Thymus (tissue), 14 donors: ENCODE measurements at places on chromosomes 7 and 10.

DNA sequence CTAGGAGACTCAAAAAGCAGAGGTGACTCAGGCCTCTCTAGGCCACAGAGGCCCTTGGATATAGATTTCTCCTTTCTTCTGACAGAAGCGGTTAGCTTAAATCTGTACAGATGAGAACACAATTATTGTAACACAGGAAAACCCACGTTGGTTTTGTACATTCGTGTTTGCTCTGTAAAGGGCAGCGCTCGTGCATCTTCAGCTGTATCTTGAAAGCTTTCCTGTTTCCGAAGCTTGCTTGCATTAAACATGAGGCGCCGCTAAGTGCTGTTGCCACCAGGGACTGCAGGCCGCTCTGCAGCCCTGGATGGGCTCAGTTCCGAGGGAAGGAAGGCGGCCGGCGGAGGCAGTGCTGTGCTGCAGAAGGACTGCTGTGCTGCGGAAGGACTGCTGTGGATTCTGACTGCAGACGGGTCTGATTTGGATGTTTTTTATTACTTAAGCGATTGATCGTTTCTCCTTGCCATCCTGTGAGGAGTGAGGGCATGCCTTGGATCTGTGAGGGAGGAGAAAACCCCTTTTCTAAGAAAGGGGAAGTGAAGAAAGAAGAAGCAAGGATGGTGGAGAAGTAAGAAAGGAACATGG lies 53.3 kb downstream of the FHIP2A start:
- no peak overlapping the region for H3K4me3 ChIP-seq
- no peak overlapping the region for H3K27ac ChIP-seq
- H3K27me3 ChIP-seq, result peaks cover 10% of the 10 kb centered on the region
- peaks cover 5% of the 10 kb centered on the region for H3K4me1 ChIP-seq

DNA sequence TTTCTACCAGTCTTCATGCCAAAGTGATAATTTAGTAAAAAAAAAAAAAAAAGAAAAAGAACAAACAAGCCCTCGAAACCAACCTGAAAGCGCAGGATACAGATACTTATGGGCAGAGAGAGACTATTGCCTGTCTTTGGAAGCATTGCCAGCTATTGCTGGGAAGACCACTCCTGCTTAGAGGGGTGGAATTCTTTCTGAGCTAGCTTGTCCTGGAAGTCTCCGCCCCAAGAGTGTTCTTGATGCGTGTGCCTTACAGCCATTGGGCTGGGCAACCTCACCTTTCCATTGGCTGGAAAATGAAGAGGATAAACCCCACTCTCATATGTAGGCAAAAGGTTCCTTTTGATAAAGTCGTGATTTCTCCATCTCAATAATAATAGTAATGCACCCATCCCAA lies 19.9 kb upstream of the INSYN2A start:
- no peaks in the 10 kb centered on the region for H3K27me3 ChIP-seq
- H3K36me3 ChIP-seq, result no peaks in the 10 kb centered on the region
- H3K27ac ChIP-seq, result no peak overlapping the region
- H3K4me1 ChIP-seq, result no peaks in the 10 kb centered on the region
- H3K4me3 ChIP-seq, result no peak overlapping the region

GRCh38 chr10:62384057-62384446 lies 9.9 kb downstream of the ZNF365 start:
- H3K27me3 ChIP-seq, result no peaks in the 10 kb centered on the region
- no peak overlapping the region for H3K27ac ChIP-seq
- H3K36me3 ChIP-seq, result no peaks in the 10 kb centered on the region
- H3K4me1 ChIP-seq, result no peaks in the 10 kb centered on the region

- no peak overlapping the region for H3K27ac ChIP-seq
- no peaks in the 10 kb centered on the region for H3K36me3 ChIP-seq
- no peak overlapping the region for H3K4me3 ChIP-seq
These were observed 120.1 kb downstream of the PTPN20 start for GRCh38 chr10:47031211-47031900.

DNA sequence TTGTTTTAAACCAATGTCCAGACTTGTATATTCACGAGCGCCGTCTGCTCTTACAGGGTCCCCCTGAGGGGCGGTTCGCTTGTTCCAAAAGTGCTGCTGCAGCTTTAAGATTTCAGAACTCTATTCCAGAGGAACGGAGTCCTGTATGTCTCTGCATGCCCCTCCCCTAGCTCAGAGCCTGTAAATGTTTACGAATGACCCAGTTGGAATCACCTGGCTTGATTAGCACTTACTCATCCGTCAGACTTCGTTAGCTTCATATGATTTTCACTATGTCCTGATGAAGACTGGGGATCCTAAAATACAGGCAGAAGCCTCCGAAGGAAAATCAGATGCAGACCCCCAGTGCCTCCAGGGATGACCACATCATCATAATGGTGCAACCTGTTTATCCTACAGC lies 4.5 kb upstream of the CHST15 start:
- H3K36me3 ChIP-seq, result no peaks in the 10 kb centered on the region
- peaks cover 34% of the 10 kb centered on the region for H3K27me3 ChIP-seq
- peaks cover 2% of the 10 kb centered on the region for H3K4me1 ChIP-seq
- DNase-seq, result no peak
